ENCODE measurements at places on chromosomes 2 and 18. TPM values are rescaled to one million over a fixed set of nuclear protein-coding genes. Genes with fewer than 3 reads are reported as not detected.

Gene FECH
- total RNA-seq: 36.3 TPM

Gene EMILIN1
- 0.36 TPM for total RNA-seq

Gene DSC3
- total RNA-seq: 1.8 TPM

Gene IL1B
- 0.18 TPM for total RNA-seq

Gene KIF5C
- total RNA-seq: 0.41 TPM

Gene C2orf15
- total RNA-seq: 0.40 TPM

Gene ITGAV
- 52.8 TPM for total RNA-seq

All from A549 treated with CpdA at 1 μM for 4 hours (cell line).